ENCODE measurements at places on chromosomes 3 and 15. TPM values are rescaled to one million over a fixed set of nuclear protein-coding genes. Genes with fewer than 3 reads are reported as not detected.
A peak's percentile ranks its signal among the peaks of the same experiment; 100 is the strongest.

DNA sequence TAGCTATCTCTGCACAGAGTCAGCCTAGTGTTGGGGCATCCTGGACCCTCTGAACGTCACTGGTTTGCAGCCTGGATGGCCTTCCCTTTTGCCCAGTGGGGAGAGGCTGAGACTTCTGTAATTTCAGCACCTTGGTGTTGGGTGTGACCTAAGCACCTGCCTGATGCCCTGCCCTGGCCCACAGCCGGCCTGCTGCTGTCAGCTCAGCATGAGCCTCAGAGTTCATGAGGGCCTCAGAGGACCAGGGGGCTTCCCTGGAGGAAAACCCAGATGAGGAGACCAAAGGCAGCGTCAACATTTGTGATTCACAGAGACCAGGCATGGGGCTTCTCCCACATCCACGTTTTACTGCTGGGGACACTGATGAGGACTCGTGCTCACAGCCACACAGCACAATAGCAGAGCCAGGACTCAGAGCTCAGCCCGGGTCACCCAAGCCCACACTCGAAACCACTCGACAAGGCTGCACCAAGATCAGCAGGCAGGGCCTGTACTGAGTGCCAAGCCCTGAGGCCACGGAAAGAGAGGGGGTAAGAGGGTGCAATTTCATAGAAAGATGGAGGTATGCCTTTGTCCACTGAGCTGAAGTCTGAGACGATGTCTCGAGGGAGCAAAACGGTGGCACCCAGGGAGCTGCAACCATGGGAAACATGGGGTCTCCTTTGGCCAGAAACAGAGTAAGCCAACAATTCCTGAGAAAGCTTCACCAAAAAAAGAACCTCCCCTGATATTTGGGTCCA lies 9.9 kb upstream of the GP9 start:
- no peak overlapping the region for H3K4me3 ChIP-seq
- H3K27ac ChIP-seq: peak overlapping the region; percentile 59
- no peaks in the 10 kb centered on the region for H3K36me3 ChIP-seq

DNA sequence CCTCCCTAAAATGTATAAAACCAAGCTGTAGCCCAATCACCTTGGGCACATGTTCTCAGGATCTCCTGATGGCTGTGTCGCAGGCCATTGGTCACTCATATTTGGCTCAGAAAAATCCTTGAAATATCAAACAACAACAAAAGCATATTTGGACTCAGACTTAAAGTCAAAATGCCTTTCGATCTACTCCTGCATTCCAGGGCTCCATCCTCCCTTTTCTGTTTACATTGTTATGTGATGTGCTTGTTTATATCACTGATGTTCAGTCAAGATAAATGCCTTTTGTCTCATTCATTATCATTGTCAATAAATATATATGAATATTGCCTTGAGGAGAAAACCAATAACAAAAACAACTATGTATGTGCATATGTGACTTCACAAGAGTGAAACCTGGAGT lies 31.7 kb downstream of the HGD start:
- H3K4me3 ChIP-seq: no peak overlapping the region
- H3K4me1 ChIP-seq: no peaks in the 10 kb centered on the region
- H3K27me3 ChIP-seq: no peaks in the 10 kb centered on the region
- no peak for DNase-seq
- H3K27ac ChIP-seq: no peak overlapping the region
- H3K36me3 ChIP-seq: no peaks in the 10 kb centered on the region

- H3K27me3 ChIP-seq: no peaks in the 10 kb centered on the region
- no peaks in the 10 kb centered on the region for H3K36me3 ChIP-seq
- no peak overlapping the region for H3K4me3 ChIP-seq
- H3K4me1 ChIP-seq: no peaks in the 10 kb centered on the region
- no peak overlapping the region for H3K27ac ChIP-seq
These were observed 566.8 kb downstream of the NTRK3 start for GRCh38 chr15:87689716-87690115.

Gene RTP3
- not detected for total RNA-seq

Gene KIF15
- total RNA-seq: 2.3 TPM

- H3K4me3 ChIP-seq: no peak overlapping the region
- no peaks in the 10 kb centered on the region for H3K27me3 ChIP-seq
- no peak overlapping the region for H3K27ac ChIP-seq
- no peaks in the 10 kb centered on the region for H3K36me3 ChIP-seq
- peaks cover 13% of the 10 kb centered on the region for H3K4me1 ChIP-seq
- DNase-seq: no peak
These were observed 60.8 kb upstream of the ZBTB38 start for GRCh38 chr3:141307351-141308059.

DNA sequence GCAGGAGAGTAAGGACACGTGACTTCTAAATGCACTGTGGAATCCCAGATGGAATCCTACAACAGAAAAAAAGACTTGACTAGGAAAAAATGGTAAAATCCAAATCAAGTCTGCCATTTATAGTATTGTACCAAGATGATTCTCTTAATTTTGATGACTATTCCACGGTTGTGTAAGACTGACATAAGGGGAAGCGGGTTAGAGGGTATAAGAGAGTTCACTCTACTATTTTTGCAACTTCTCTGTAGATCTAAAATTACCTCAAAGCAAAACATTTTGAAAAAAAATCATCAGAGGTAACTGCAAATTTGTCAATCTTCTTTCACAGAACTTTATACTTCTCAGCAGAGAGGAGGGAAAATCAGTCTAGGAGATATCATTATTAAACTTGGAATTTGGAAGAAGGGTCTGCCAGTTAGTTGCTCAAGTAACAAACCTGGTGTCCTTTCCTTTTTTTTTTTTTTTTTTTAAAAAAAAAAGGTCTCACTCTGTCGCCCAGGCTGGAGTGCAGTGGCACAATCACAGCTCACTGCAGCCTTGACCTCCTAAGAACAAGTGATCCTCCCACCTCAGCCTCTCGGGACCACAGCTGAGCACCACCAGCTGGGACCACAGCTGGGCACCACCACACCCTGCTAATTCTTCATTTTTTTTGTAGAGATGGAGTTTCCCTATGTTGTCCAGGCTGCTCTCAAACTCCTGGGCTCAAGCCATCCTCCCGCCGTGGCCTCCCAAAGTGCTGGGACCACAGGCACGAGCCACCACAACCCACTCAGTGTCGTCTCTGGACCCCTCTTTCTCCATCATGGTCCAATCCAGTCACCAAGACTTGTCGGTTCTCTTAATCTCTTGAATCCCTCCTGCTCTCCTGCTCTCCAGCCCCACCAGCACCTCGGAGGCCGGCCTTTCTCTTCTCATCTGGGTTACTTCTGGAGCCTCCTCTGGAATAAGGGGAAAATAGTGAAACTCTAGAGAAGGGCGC lies 14.9 kb upstream of the HES1 start:
- no peaks in the 10 kb centered on the region for H3K36me3 ChIP-seq
- no peaks in the 10 kb centered on the region for H3K4me1 ChIP-seq
- no peak overlapping the region for H3K27ac ChIP-seq
- no peak for DNase-seq
- no peaks in the 10 kb centered on the region for H3K27me3 ChIP-seq

Gene TM4SF4
- total RNA-seq: 2.4 TPM

DNA sequence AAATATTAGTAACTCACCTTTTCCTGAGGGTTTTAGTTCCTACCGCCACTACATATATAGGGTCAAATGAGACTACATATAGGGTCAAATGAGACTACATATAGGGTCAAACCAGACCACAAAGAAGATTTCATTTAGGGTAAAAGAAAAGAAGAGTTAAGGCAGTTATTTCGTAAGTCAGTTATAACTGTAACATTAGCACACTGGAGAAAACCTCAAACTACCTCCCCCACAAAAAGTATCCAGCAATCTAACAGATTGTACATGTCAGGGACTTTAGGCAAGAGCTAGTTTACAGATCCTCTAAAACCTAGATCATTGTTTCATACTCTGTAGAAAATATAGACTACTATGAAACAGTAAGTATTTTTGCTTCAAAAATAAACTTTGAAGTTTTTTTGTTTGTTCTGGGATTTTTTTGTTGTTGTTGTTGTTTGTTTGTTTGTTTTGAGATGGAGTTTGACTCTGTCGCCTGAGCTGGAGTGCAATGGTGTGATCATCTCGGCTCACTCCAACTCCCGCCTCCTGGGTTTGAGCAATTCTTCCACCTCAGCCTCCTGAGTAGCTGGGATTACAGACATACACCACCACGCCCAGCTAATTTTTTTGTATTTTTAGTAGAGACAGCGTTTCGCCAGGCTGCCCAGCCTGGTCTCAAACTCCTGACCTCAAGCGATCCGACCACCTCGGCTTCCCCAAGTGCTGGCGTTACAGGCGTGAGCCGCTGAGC lies 92.4 kb upstream of the CGNL1 start:
- H3K4me1 ChIP-seq: no peaks in the 10 kb centered on the region
- H3K27ac ChIP-seq: no peak overlapping the region
- no peak overlapping the region for H3K4me3 ChIP-seq

- no peaks in the 10 kb centered on the region for H3K36me3 ChIP-seq
- DNase-seq: no peak
- H3K27ac ChIP-seq: no peak overlapping the region
- no peak overlapping the region for H3K4me3 ChIP-seq
These were observed 213.1 kb downstream of the TBC1D2B start for GRCh38 chr15:77864211-77865105.

DNA sequence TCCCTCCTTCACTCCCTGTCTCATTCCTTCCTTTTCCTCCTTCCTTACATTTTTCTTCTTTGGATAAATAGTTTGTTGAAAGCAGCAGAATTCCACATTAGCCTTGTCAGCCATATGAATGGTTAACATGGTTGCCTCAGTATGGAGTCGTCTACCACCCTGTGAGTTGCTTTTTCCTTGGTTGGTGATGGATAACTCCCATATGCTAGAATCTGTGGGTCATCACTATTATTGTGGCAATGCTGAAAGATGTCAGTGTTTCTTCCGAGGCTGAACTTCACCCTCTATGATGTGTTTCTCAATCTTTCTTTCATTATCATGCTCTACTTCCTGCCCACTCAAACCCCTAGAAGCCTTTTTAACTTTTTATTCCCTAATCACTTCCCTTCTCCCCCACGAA lies 481.8 kb upstream of the KCNMB2 start:
- H3K27me3 ChIP-seq: no peaks in the 10 kb centered on the region
- no peak for DNase-seq
- no peak overlapping the region for H3K4me3 ChIP-seq
- H3K36me3 ChIP-seq: no peaks in the 10 kb centered on the region
- H3K4me1 ChIP-seq: no peaks in the 10 kb centered on the region

All from upper lobe of left lung (tissue), 6 donors.